Ovary (tissue), 10 donors: ENCODE measurements at places on chromosomes 5 and 9. TPM values are rescaled to one million over a fixed set of nuclear protein-coding genes. Genes with fewer than 3 reads are reported as not detected.

GRCh38 chr5:124176692-124177091 is 569.7 kb downstream of the ZNF608 start:
- no peak for DNase-seq
- no peaks in the 10 kb centered on the region for H3K4me1 ChIP-seq
- no peak overlapping the region for H3K27ac ChIP-seq

GRCh38 chr5:94027145-94027544 is 285.7 kb upstream of the POU5F2 start:
- no peaks in the 10 kb centered on the region for H3K36me3 ChIP-seq
- H3K4me1 ChIP-seq: no peaks in the 10 kb centered on the region
- no peak for DNase-seq
- no peaks in the 10 kb centered on the region for H3K27me3 ChIP-seq
- H3K27ac ChIP-seq: no peak overlapping the region
- H3K4me3 ChIP-seq: no peak overlapping the region

The CACNA1B gene
- 3.8 TPM for total RNA-seq

DNA sequence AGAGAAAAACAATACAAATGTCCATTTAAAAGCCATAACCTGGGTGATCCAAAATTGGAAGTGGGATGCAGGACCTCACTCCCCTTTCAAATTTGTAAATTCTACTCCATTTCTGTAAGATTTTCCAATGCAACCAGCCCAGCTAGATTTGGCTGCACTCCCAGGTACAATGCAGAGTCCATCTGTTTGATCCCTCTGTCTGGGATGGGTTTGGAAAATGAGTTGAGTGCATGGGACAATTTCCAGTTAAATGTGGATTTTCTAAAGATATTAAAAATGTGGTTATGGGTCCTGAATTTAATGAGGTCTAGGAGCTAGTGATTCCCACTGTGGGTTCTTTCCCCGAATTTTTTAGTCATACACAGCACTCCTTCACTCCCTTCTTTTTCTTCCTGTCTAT is 104.0 kb upstream of the ATP10B start:
- H3K4me3 ChIP-seq: no peak overlapping the region
- H3K27me3 ChIP-seq: no peaks in the 10 kb centered on the region
- no peak for DNase-seq
- H3K27ac ChIP-seq: no peak overlapping the region

- H3K27me3 ChIP-seq: no peaks in the 10 kb centered on the region
- H3K4me3 ChIP-seq: no peak overlapping the region
- DNase-seq: no peak
- peaks cover 12% of the 10 kb centered on the region for H3K4me1 ChIP-seq
- H3K36me3 ChIP-seq: no peaks in the 10 kb centered on the region
These were observed 2.6 kb downstream of the CTNNAL1 start for GRCh38 chr9:109010746-109011145.
